SHP77 (cell line): ENCODE measurements at places on chromosomes 16 and 17.

- no peak for DNase-seq
Measured at GRCh38 chr17:43961954-43962353, 8.2 kb upstream of the PYY start.

DNA sequence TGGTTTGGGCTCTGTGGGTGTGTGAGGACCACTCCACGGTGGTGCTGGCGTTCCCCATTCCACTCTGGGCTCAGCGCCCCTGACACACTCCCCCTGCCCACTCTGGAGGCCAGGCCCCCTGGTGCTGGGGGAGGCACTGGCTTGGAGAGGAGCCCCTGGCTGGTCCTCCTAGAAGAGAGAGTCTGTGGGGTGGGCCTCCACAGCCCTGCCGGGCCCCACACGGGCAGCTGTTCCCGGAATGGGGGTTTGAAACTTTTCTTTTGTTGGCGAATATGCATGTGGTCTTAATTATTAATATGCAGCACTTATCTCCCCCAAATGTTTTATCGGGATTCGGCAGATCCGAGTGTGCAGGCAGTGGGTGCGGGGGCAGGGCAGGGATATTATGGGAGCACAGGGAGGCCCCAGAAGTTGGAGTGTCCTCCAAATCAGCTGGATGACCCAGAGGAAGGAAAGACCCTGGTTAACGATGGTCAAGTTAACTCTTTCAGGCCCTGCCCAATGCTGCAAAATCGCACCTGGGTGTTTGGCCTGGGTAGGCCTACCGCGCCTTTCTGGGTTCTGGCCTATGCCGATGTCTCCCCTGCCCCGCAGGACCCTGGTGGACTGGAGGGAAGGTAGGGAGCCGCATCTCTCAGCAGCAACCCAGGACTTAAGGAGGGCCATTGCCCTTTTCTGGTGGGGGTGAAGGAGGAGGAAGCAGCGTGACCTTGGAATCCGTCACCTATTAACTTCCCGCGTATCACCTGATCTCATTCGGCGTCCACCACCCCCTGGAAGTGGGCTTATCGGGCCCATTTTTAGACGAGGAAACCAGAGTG lies 36.0 kb downstream of the TMEM235 start:
- no peak for DNase-seq

GRCh38 chr17:42647778-42648177 lies 11.3 kb upstream of the TUBG2 start:
- no peak for DNase-seq

- peak; percentile 12 for DNase-seq
Measured at GRCh38 chr16:29806641-29807425, 504 bp downstream of the MAZ start.

GRCh38 chr17:47821424-47822391 lies at the start of gene OSBPL7:
TSS of gene OSBPL7 (minus strand) at chr17:47821794. CDS start at chr17:47820278, 1,516 bp downstream.
- DNase-seq = peak; percentile 84

DNA sequence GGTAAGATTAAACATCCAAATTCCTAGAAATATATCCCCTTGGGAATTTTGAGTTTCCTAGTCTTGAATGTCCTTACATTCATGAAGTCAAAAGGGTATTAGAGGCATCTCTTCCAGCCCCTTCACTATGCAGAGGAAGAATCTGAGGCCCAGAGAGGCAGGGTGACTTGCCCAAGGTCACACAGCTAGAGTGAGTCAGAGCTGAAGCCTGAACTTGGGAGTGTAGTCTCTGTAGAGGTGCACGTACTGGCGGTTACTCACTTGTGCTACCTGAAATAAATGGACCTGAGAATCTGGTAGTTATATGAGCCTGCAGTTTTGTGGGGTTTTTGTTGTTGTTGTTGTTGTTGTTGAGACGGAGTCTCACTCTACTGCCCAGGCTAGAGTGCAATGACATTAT lies 164.0 kb downstream of the XYLT1 start:
- DNase-seq = no peak

DNA sequence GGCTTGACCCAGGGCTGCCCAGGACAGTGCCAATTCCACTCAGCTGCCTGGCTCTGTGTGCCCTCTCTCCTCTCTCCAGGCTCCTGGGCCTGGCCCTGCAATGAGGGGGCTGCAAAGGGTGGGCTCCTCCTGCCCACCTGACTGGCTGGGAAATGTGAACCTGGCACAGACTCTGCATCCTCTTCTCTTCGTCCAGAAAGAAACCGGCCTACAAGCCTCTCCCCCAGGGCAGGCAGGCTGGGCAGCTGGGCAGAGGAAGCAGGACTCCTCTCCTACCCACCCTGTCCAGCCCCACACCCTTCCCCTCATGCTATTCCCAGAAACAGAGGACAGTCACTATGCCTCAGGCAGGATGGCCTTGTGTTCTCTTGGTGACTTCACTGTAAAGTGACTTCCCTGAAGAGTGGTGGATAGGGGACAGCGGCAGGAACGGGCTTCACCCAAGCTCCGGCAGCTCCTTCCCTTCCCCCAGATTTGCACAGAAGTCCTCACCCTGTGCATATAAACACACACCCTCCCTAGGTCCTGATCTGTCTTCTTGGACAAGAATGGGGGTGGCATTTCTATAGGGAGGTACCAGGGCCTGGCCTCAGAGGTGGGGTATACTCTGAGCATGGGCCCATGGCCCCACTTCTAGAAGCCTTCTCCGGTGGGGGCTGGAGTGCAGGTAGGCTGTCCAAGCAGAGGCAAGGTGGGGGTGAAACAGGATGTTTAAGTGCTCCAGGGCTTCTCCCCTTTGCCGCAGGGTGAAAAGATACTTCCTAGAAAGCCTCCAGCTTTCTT lies 4.9 kb upstream of the STAT5A start:
- DNase-seq = no peak

GRCh38 chr17:6245301-6246177 lies 175.4 kb downstream of the WSCD1 start:
- DNase-seq = no peak

DNA sequence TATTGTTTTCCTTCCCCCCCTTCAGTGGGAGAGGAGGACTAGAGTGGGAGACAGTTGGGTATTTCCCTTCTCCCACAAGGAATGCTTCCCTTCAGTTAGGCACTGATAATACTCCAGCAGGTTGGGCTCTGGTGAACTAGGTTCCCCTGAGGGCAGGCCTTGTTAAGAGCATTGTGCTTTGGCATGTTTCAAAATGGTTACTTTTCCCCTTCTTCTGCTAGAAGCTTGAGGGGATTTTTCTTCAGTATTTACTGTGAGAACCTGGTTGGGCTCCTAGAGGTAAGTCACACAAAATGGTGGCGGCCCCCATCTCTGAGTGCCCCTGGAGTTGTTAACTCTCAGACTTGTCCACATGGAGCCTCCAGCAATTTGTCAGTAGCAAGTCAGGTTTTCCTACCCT lies 156.2 kb downstream of the CYB561 start:
- no peak for DNase-seq

DNA sequence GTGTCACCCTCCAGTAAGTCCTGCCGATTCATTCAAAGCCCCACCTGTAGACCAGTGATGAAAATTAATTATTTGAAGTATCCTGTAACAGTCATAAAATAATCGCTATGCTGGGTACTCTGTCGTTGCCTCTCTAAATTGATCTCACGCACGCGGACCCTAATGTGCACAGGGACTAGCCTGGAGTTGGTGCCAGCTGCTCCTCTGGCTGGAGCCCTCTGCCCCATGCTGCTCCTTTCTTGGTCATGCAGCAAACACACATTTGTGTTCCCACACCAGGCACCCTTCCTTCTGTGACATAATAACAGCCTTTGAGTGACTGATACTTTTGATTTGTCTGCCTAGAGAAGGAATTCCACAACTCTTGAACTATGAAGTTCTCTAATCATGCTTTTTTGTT lies 16.0 kb downstream of the RAB11FIP3 start:
- no peak for DNase-seq

DNA sequence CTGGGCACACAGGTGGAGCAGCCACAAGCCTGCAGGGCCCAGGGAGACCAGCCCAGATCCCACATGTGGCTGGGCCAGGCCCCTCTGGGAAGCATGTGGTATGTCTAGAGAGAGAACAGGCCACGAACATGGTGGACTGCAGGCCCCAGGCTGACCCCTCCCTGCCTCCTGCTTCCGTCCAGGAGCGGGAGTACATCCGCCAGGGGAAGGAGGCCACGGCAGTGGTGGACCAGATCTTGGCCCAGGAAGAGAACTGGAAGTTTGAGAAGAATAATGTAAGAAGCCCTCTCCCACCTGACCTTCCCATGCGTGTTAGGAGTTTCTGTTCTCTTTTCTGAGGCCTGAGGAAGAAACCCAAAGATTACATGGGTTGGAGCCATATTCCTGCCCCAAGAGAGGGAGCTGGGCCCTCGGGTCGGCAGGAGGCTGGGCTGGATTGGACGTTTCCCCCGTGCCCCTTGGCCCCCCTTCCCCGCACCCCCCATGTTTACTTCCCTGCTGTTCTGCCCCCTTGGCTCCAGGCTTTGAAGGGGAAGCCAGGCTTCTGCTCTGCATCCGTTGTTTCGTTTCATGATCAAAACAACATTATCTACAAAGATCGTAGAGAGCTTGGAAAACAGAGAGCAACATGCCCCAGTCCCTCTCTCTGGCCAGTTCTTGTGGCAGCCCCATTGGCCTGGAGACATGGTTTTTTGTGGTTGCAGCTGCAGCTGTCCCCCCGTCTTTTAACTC lies 5.7 kb upstream of the TCAP start:
- DNase-seq = no peak

DNA sequence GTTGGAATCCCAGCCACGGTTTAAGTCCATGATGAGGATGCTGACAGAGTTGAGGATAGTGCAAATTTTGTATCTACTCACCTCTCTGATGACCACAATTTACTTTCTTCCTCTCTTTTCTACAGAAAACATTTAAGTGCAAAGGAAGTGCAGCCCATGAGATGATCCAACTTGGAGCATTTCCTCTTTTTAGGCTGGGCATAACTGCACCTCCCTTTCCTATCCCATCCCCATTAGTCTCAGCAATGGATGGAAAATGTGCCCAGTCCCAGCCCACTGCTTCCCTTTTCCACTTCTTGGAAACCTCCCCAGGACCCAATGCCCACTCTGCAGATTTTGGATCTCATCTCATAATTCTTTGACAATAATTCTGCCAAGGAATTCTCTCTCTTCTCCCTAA lies 16.6 kb upstream of the CCL8 start:
- DNase-seq = no peak

GRCh38 chr16:47732523-47733111 lies 271.5 kb downstream of the PHKB start:
- no peak for DNase-seq

DNA sequence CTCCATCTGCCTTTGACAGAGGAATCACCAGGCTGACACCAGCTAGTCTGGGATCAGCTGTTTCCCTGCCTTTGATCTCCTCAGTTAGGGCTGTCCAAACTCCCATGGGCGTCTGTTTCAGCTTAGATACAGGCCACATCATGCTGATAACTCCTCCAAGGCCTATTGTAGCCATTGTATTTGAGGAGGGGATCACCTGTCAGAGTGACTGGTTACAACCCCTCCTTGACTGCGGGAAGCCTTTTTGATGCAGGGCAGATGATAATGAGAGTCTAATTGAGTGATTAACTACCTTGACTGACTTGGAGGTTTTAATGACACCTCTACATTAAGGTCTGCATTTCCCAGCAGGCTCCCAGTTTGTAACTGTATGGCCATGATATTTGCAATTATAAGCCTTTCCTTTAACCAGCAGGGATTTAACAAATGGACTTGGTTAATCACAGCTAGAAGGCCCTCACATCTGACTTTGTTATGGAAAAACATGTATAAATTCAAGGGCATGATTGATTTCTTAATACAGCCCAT lies 863.5 kb downstream of the KCNJ2 start:
- no peak for DNase-seq

DNA sequence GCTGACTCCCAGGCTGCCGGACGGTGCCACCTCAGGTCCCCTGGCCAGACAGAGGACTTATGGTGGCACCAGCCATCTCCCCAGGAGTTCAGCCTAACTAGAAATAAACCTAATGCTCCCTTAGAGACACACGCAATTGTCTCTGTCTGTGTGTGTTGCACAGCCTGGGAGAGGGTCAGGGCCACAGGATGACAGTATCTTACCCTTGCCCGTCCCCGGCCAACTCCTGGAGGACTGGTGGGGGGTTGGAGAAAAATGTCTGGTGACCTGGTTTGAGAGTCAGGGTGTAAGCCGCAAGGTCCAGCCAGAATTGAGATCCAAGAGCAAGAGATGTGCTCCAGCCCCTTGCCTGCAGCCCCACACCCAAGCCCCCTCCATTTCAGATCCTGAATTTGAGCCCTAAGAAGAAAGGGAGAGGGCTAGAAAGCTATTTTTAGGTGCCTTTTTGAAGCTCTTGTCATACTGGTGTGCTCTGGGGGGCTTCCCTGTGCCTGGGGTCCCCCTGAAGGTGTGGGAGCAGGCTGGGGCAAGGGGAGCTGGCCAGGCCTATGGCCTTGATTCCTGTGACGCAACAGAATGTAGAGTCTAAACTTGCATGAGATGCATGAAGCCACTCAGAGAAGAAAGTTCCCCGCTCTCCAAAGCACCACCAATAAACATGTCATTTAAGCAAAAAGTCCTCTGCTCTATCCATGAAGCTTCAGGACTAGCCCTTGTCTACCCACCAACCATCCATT lies 12.9 kb downstream of the ZNF319 start:
- no peak for DNase-seq

DNA sequence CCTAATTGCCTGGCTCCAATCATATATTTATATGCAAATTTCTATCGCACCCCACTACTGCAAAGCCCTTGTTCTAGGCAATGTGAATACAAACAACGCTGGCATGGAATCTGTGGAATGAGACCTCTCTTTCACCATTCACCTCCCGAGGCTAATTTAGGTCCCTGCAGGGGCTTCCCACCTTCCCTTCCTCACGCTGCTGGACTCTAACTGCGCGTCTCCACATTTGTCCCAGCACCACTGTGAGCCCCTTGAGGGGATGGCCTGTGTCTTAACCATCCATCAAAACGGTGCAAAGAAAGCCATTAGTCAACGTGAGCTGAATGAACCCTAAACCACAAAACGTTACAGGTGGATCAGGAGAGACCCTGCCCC lies 1.6 kb downstream of the TMEM114 start:
- no peak for DNase-seq

- DNase-seq = no peak
Measured at GRCh38 chr17:19723964-19724363, 7.6 kb upstream of the SLC47A2 start.

DNA sequence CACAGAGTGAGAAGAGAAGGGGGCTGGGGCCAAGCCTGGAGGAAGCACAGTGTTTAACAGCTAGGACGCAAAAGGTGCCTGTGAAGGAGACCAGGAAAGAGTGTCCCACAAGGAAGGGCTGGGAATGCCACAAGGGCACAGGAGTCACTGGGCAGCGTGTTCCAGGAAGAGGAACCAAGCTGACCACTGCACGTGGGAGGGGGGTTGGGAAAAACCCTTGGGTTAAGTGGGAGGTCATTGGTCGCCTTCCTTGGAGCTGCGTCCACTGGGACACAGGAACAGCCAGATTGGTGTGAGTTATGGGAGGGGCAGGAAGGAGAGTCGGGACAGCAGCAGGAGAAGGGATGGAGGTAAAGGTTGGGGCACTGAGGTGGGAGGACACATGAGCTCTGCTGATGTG lies 12.9 kb downstream of the TTYH2 start:
- DNase-seq = no peak

DNA sequence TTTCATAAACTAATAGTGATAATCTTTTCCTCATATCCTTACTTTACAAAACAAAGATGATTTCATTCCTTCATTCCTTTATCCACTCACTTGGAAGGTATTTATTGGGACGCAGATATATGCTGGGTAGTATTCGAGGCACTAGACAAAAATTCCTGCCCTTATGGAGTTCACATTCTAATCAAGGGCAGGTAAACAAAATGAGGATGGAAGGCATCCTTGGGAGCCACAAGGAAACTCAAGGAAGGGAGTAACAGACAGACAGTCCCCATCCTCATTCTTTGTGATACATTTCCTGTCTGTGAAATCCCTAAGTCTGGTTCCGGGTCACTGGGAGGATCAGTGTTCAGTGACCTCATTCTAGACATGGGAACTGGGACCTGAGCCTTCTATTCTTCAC lies 45.2 kb downstream of the SLC6A2 start:
- no peak for DNase-seq
